ENCODE measurements at places on chromosomes 3 and 15. TPM values are rescaled to one million over a fixed set of nuclear protein-coding genes. Genes with fewer than 3 reads are reported as not detected.
A peak's percentile ranks its signal among the peaks of the same experiment; 100 is the strongest.

GRCh38 chr3:184261270-184261853 lies at the start of gene CAMK2N2:
CAMK2N2 (minus strand) TSS chr3:184261553; CDS start chr3:184261285, 268 bp downstream.
- no peak for DNase-seq

DNA sequence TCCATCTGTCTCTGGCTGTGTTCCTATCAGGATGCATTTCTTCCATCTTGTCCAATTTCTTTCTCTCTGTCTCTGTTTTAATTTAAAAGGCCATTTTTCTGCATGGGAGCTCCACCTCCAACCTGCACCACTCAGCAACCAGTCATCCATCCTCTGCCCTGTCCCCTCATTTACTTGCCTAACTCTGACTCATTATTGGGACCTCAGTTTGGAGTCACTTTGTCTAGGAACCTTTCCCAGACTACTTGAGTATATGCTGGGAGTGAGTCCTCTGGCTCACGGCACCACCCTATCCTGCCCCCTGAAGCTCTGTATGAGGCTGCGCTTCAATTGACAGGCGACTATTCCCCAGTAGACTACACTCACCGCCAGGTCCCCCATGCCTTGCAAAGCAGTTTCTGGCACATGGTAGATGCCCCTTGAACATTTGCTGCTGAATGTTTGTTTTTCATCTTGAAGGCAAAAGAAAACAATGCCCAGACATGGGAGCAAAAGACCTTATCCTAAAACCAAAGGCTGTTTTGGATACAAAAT lies 513.3 kb upstream of the CFAP20DC start:
- no peak for DNase-seq

DNA sequence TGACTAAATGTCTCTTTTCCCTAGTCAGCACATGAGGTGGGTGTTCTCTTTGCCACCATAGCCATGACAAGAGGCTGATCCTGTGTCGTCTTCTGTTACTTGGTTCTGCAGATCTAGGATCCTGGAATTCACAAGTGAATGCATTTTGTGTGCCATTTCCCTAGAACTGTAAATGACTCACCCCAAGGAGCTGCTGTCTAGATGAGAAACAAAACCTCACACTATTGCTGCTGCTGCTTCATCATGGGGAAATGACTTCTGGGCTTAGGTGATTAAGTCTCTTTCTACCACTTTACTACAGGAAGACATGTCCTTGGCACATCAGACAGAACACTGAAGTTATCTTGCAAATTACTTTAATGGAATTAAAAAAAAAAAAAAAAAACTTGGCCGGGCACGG lies 54.9 kb downstream of the SLCO3A1 start:
- DNase-seq: no peak

- DNase-seq: peak; percentile 51
Measured at GRCh38 chr3:56303487-56303886, 164.8 kb downstream of the ERC2 start.

GRCh38 chr3:127694467-127695215 lies 21.9 kb downstream of the ABTB1 start:
- DNase-seq: peak; percentile 24

- DNase-seq: no peak
Measured at GRCh38 chr3:123186695-123187094, 15.0 kb upstream of the SEC22A start.

GRCh38 chr3:81164806-81165205 lies 596.6 kb downstream of the GBE1 start:
- no peak for DNase-seq

GRCh38 chr3:21041621-21042020 lies 709.4 kb downstream of the ZNF385D start:
- no peak for DNase-seq

DNA sequence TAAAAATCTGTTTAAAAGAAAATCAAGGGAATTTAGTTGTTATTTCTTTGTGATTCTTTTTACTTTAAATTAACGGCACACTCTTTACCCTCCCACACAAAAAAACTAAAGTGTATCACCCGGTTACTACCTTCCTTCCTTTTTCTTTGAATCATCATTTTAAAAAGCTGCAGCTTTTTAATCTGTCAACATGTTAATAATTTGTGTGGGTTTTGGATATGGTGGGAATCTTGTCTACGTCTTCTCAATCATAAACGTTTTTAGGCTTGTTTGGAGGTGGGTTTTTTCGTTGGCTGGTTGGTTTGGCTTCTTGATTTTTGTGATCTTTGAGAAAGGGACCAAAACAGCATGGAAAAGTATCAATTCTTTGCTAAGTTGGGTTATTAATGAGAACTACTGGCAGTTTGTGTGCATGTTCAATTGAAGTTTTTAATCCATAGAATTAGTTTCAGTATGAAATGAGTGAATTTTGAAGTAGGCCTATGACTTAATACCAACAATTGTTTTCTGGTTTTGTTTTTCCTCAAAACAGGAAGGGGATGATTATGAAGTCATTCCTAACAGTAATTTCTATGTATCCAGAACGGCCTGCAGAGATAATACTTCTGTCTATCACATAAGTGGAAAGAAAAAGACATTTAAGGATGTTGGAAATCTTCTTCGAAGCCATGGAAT lies 4.5 kb downstream of the SMC4 start:
- DNase-seq: no peak

DNA sequence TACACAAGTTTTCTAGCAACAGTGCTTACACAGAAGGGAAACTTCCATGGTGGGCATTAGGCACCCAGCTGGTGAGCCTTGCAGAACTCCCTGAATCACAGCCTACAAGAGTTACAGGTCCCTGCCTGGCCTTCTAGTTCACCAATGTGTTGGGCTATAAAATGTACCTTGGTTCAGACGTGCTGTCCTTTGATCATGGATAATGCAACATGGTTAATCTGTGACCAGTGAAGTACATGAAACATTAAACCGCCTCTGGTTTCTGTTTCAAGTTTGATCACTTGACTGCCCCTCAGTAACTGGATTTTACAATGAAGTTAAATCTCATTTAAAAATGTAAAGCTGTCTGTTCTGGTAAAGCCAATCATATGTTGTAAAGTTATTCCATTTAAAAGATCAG lies 51.8 kb downstream of the FMN1 start:
- DNase-seq: no peak

DNA sequence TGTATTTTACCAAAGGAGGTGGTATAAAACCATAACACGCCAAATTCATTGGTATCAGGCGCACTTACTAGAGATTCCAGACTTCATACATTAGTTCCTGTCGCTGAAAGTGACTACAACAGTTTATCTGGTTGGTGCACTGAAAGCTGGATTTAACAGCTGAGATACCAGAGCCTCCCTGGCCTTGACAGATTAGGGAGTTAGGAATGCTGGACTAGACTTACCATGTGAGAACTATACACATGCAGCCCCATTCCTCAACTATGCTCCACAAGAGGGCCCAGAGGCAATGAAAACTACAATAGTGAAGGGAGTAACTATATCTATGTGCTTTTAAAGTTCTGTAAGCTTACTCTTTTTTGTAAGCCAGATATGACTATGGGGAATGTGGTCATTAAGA lies 174.4 kb downstream of the STAG1 start:
- DNase-seq: no peak

The GOLGA6B gene
- total RNA-seq: not detected

The CD86 gene
- 0.27 TPM for total RNA-seq

The PRR20G gene
- total RNA-seq: not detected
